ENCODE measurements at places on chromosomes 3 and 15.

- no peak for DNase-seq
Observed at GRCh38 chr15:23913635-23914034, 226.5 kb upstream of the NDN start.

GRCh38 chr3:146020969-146021368, 140.0 kb downstream of the PLOD2 start:
- no peak for DNase-seq

DNA sequence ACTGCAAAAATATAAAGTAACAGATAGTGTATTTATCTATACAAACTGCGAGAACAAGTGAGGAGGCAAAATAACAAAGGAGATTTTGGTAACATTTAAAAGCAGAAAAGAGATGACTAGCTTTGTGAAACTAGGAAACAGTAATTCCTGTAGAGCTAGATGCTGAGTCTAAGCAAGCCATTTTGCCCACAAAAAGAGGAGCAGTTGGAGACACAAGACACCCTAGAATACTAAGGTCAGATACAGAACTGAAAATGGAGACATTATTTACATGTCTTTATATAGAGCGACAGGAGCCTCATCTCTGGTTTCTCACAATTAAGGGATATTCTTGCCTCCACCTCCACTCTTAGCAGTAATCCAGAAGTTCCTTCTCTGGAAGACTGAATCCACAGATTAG, 732.4 kb upstream of the GBE1 start:
- no peak for DNase-seq

- no peak for DNase-seq
Observed at GRCh38 chr15:75517233-75517632, 61.9 kb downstream of the PTPN9 start.

DNA sequence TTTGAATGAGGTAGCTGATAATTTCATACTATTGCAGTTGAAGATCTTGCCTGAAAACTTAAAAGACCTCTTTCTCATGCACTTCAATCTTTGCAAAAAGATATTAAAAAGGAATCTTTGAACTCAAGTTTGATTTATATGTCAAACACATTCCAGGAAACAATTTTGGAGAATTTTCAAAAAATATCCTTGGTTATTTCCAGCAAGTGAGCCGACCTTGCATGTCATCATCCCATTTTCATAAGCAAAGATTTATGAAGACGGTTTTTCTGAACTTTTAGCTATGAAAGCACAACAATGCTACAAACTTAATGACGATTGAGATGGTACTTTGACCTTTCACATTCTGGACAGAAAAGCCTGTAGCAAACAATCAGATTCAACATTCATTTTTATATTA, 95.6 kb downstream of the RFX7 start:
- DNase-seq = no peak

- no peak for DNase-seq
Observed at GRCh38 chr3:78868570-78868969, 899.2 kb downstream of the ROBO1 start.
